ENCODE measurements at places on chromosomes 1 and 21.

GRCh38 chr1:218299416-218299815, 14.3 kb downstream of the RRP15 start:
- DNase-seq, result no peak

GRCh38 chr1:216499581-216500272, 76.5 kb upstream of the USH2A start:
- no peak for DNase-seq

GRCh38 chr1:58739856-58740466, 40.1 kb upstream of the MYSM1 start:
- peak; percentile 58 for DNase-seq

DNA sequence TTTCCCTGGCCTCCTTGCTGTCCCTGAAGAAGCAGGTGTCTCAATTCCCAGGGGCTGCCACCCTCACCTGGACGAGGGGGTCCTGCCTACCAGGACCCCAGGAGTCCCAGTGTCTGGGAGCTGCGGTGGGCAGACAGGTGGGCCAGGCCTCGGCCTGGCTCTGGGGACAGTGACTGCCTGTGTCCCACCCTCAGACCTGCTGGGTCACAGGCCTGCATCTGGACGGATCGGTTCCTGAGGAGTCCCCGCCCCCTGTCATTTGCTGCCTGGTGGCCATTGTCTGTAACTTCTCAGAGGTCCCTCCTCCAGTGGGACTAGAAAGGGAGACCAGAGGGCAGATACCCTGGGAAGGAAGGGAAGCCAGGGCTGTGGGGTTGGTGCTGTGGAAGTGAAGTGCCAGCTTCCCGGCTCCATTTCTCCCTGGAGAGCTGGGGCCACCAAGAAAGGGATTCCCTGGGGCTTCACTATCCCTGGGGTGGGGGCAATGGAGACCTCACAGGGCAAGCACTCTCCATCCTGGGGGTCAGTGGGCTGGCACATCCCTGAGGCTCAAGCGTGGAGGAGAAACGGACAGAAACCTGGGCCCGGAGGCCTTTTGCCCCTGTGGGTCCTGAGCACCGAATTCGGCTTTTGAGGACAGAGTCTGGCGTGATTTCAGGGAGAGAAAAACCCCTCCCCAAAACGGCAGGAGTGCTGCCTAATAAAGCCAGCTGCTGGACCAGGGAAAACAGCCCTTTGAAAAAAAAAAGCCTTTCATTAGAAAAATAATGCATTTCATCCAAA, 157.3 kb downstream of the PEX14 start:
- no peak for DNase-seq

- DNase-seq, result no peak
These were observed 297.0 kb downstream of the GPATCH2 start for GRCh38 chr1:217333939-217334338.

- peak; percentile 72 for DNase-seq
These were observed 68.5 kb downstream of the GIPC2 start for GRCh38 chr1:78114034-78114956.

DNA sequence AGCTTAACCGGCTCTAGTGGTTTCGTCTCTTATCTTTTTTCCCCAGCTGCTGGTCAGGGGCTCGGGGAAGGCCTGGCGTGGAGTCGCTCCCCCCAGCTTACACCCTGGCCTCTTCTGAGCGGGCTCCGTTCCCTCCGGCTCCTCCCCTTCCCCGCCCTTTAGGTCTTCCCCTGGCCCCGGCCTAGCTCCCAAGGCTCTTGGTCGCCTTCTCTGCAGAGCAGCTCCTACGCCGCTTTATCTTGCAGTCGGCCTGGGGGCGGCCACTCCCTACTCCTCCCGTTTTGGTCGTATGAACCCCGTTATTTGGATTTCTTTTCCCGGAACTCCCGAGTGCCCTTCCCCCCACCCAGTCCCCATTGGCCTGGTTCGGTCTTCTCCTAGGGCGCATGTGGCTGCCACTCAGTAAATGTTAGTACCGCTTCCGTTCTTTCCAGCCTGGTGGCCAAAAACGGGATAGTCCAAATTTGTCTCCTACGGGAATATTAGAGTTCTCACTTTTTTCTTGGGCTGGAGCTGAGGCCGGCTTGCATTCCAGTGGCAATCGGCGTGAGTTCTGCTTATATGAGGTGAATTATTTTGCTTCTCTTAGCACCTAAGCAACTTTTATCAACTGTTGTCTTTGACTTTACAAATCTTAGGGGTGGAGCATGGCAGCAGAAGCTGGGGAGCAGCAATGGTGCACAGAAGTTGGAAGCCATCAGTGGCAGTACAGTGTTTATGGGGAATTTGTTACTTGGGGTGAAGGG, 467 bp downstream of the THRAP3 start:
- no peak for DNase-seq

GRCh38 chr1:18903291-18903756, 969 bp upstream of the ALDH4A1 start:
- no peak for DNase-seq

- no peak for DNase-seq
These were observed 73.2 kb downstream of the DAB1 start for GRCh38 chr1:57350610-57351009.

Measured in activated CD4-positive, alpha-beta T cell treated with anti-CD3 and anti-CD28 coated beads, Interleukin-2, amount 10 ng/mL, durations not matched to agents 7 days and 5 days (primary cell).